ENCODE measurements at places on chromosomes 2 and 18.

DNA sequence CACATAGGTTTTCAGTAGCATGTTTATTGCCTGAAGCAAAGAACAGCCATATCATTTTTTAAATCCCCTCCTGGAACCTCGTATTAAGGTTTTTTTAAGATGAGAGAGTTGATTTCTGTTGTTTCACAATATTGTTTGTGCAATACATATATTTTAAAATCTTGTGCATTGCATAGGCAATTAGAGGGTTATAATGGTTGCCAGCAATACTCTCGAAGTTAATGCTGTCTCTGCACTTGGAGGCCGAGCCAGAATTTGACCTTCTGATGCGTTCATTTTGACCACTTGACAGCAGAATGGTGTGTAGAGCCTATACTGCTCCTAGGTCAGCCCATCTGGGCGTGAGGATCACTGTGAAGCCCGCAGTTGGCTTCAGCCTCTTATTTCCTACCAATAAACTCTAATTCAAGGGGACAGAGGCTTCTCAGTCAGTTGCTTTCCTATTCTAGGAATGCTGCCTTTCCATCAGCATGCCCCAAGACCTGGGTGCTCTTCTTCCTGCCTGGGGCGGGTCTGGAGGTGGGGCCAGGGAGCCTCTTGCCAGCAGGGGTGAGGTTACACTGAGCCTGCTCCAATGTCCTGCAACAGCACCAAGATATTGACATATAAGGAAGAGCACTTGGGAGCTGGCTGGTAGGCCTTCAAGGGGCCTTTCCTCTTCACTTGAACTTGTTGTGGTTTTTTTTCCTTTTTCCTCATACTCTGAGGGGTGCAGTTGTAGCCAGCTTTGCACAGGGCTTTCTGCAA, 91.4 kb upstream of the BCL2L11 start:
- DNase-seq = no peak

DNA sequence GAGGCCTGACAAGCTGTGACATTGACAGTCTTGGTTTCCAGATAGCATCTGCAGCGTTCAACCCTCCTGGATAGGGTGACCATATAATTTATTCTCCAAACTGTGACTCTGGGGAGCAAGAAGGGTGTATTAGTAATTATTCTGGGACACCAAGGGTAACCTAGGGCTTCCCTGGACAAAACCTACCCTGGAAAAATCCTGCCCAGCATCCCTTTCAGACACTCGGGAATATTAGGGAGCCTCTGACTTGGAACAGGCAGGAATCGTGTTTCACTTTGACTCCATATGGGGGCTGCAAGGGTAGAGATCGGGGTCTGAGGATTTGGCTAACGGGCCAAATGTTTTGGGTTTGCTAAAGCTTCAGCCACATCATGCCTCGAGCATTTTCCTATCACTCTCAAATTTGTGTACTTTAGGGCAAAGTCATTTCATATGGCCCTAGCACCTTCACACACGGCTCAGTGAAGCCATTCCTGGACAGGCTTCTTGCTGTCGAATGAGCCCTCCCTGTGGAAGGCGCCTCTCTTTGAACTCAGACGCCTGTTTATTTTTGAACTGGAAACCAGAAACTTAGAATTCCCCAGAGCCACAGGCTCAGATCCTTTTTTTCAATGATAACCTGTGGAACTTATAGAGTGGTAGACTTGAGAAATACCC, 129.9 kb downstream of the DDX1 start:
- no peak for DNase-seq

DNA sequence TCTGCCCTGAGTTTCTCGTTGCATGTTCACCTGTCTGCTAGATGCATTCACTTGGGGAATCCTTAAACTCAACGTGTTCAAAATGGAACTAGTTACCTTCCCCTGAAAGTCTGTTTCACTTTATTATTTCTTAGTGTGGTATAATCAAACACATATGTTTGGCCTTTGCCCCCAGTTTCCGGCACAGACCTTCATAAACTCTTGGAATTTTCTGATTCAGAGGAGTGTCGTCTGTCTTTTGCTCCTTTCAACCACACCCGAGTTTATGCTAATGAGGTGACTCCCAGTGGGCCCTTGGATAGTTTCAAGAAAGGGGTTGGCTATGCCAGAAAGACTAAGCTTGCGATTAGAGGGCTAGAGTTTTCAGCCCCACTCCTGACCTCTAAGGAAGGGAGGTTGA, 198.9 kb downstream of the CDCA7 start:
- no peak for DNase-seq

GRCh38 chr2:46020416-46020815, 276.8 kb upstream of the EPAS1 start:
- DNase-seq = no peak

GRCh38 chr2:138336146-138336545, 165.4 kb upstream of the SPOPL start:
- DNase-seq = no peak

DNA sequence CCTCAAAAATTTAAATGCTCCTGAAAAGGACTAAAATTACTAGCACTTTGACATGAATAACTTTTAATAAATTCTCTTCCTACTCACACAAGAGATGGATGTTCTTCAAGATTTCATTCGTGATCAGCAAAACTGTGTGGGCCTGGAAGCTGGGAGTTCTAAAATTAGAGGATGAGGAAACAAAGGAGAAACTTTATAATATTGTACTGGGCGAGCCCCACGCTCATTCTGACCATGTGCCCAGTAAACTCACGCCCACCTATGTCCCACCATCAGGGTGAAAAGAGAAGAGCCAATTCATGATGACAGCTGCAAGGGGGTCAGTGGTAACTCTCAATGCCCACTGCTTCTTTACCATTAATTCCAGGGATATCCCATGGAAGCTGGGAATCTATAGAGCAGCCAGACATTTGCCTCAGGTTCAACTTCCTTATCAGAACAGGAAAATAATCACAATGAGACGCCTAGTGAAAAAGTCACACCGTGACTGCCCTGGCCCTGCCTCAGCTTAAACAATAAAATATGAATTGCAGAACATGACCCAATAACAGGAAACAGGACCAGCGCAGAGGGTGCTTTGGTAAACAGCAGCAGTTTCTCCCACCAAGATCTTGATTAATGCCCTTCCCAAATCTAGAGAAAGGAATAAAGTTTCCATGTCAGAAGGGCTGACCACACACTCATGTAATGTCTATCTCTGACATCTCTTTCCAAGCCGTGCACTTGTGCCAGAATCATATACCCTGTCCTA, 438.6 kb downstream of the TXNL1 start:
- DNase-seq = no peak

DNA sequence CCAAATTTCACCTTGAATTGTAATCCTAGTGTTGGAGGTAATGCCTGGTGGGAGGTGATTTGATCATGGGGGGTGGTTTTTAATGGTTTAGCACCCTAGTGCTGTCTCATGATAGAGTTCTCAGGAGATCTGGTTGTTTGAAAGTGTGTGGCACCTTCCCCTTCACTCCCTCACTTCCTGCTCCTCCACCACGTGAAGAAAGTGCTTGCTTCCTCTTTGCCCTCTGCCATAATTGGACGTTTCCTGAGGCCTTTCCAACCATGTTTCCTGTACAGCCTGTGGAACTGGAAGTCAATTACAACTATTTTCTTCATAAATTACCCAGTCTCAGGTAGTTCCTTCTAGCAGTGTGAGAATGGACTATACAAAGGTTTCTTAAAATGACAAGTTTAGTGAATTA, 251.8 kb upstream of the NETO1 start:
- no peak for DNase-seq

DNA sequence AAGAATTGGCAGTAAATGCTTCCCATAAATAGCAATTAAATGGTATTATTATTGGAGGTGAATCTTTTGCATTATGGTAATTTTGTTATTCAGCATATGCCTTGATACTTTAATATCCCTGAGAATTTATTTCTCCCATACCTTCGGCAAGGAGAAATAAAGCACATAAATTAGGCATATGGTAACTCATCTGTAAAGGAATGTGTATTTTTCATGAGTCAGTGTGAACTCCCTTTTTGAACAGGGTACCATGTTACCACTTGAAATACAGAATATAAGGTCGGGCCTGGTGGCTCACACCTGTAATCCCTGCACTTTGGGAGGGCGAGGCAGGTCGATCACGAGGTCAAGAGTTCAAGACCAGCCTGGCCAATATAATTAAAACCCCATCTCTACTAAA, 18.4 kb downstream of the METTL21A start:
- DNase-seq = no peak

DNA sequence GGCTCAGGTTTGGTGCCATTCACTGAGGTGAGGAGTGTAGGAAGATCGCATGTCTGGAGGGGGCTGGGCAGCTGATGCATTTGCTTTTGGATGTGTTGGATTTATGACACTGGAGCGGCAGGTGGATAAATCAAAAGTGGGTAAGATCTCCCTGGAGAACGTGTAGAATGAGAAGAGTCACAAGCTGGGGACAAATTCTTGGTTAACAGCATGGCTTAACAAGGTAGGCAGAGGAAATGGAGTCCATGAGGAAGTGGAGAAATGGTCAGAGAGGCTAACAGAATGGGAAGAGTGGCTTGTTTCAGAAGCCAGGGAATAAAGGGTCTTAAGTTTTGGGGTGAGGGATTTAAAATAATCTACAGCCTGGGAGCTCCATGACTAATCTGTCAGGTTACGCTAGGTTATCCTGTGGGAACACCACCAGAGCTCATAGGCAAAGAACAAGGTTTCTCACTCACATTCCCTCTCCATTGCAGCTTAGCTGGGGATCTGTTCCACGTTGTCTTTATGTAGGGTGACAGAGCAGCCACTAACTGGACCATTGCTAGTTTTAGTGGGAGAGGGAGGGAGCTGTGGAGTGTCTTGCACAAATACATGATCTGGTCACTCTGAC, 12.8 kb downstream of the TSN start:
- DNase-seq = no peak

DNA sequence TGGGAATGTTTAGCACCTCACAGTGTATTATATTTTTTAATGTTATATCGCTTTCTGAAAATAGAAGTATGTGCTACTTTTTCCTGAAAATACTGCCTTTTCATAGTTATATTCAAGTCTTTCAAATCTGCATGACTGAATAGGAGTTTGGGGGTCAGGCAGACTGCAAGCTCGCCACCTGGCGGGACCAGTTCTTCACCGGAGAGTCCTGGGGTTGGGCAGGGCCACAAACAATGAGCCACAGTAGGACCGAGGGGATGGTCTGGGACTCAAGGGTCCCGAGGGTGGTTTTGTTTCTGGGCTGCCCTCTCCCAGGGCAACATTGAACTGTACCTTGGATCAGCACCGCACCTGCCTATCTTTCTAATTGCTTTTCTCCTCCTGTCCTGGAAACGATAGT, 70.6 kb downstream of the VWA3B start:
- no peak for DNase-seq

DNA sequence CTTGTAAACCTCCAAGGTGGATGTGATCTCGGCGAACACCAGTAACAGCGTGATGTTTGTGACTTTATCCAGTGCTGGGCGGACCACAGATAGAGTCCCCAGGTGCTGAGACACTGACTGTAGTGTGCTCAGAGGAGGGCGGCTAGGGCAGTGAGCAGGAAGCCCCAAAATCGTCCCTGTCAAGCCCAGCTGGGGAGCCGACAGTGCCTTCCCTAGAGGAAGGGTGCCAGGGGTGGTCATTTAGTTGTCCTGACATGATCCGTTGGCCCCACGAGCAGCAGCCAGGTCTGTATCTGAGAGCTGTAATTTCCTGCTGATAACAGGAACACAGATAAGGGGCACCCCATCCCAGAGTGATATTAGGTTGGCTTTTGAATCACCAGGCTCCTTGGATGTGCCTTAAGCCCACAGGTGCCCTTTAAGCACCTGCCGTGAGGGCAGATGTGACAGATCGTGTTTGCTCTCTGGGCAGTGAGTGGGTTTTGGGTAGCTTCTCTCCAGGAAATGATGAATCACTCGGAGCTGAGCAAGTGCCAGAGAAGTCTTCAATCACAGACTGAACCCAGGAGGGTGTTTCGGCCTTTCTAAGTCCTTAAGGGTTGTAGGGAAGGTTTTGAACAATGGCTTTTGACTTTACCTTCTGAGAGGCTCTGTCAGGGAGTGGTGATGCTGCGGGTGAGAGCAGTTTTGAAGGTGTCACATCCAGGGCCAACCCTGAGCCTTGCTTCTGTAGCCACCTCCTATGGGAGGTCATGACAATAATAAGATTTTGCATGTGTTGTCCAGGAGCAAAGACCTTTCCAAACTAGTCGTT, 7.7 kb downstream of the LPIN1 start:
- no peak for DNase-seq

DNA sequence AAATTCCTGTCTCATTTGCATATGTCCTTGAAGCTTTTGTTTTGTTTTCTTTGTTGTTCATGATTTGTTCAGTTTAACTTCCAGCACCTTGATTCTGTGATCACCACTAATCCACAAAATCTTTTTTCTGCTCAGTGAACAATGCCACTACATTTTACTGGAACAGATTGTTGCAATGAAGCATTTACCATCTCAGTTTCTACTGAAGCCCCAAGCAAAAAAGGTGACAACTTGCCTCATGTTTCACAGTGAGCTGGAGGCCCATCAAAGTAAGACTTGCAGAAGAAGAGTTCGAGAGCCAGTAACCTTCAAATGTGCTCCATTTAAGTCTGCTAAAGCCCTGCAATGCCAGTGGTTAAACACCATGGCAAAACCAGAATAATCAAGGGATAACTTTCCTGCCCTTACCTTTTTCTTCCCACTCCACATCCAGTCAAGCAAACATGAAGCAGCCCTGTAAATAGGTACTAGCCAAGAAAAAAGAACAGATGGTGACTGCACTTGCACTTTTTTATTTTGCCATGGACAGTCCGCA, 25.7 kb upstream of the PDE1A start:
- DNase-seq = no peak

DNA sequence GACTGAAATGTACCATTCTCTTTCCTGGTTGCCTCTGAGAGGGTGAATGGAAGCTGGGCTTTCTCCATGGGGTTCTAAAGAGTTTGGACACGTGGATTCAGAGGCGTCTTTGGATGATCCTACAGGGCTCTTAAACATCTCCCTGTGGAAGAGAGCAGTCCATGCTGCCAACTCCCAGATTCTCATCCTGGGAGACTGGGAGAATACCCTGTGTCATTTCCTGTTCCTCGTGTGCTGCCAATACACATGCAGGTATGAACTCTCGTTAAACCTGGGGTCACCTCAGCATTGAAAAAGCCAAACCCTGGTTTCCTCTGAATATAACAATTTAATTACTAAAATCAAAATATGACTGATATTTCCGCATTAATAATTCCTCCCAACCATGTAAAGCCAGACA, 73.3 kb upstream of the NT5C1B start:
- DNase-seq = no peak

GRCh38 chr18:2538844-2539243, 32.5 kb downstream of the METTL4 start:
- DNase-seq = no peak

DNA sequence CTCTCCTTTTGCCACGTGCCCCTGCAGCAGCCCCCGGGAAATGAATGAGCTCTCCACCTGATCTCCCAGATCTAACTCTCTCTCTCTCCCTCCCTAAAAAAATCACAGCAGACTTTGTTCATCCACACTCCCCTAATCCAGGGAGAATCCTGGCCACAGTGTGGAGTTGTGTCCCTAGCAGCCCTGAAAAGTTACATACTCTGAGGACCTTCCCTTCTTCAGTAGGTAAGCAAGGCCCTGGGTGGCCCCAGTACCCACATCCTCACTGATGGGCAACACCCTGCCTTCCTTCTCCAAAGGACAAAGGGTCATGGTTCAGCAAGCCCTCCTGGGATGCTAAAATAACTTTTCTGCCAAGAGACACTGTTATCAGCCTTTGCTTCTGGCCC, 76.9 kb upstream of the GLI2 start:
- DNase-seq = no peak

Data from stimulated activated CD4-positive, alpha-beta T cell treated with anti-CD3 and anti-CD28 coated beads, Interleukin-12 subunit alpha, Interleukin-12 subunit beta, amount 100 ng/mL, for 48 hours (primary cell).